ENCODE measurements at places on chromosomes 16 and 17. TPM values are rescaled to one million over a fixed set of nuclear protein-coding genes. Genes with fewer than 3 reads are reported as not detected.
A peak's percentile ranks its signal among the peaks of the same experiment; 100 is the strongest.

RAB26 gene
- total RNA-seq = 0.48 TPM

- peak; percentile 85 for DNase-seq
Observed at GRCh38 chr17:50614471-50615051, 20.1 kb upstream of the ABCC3 start.

DNA sequence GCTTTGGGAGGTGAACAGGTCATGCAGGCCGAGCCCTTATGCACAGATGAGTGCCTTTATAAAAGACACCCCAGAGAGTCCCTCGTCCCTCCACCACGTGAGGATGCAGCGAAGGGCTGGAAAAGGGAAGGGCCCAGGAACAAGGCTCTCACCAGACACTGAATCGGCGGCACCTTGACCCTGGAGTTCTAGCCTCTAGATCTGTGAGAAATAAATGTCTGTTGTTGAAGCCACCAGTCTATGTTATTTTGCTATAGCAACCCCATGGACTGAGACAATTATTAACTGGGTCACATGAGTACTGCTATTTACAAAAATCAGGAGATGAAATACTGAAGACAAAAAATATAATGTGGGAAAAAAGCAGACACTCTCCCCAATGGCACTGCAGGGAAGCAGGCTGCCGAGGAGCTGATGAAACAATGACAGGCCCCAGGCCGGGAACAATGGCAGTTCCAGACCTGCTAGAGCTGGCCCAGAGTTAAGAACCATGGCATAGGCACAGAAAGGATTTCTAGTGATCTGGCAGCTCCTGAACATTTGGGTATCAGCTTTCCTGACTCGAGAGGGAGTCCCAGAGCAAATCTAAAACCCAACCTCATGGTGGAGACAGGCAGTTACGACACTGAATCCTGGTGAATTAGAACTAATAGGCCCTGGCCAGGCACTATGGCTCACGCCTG lies 17.8 kb upstream of the GGA2 start:
- no peak for DNase-seq

PPP1R27 gene
- total RNA-seq = 4.1 TPM

DNA sequence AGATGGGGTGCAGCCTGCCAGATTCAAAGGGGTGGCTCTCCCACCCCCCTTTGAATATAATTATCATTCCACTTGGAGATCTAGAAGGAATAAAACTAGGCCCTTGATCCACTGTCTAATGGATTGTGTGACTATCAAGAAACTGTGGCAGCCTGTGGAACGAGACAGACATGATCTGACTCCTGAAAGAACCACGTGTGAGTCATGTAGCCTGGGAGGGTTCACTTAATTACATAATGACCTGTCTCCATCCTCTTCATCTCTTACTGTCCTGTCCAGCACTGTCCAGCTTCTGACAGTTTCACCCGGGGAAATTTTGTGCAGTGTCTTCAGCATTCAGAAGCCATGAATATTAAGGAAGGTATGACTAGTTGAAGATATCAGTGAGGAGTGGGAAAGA lies 43.3 kb upstream of the CDH13 start:
- DNase-seq = no peak

GRCh38 chr16:4433914-4434787 lies 8.5 kb downstream of the DNAJA3 start:
- no peak for DNase-seq

DNA sequence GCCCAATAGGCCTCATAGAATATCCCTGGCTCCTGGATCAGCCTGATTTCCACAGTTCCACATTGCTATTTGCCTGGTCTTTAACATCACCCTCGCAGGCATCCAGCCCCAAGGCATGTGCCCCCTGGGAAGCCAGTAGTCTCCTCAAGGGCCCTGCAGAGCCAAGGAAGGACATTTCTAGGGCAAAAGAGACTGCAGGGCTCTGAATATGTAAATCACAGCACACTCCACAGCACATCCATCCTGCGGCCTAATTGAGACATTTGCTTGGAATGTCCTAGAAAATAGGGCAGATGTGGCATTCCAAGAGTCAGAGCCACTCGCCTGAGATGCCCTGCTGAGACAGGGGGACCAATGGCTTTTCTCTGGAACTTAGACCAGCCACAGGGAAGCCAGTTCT lies 11.4 kb upstream of the C16orf78 start:
- DNase-seq = no peak

GRCh38 chr17:14296166-14296910 lies 4.5 kb upstream of the HS3ST3B1 start:
- DNase-seq = no peak

DNA sequence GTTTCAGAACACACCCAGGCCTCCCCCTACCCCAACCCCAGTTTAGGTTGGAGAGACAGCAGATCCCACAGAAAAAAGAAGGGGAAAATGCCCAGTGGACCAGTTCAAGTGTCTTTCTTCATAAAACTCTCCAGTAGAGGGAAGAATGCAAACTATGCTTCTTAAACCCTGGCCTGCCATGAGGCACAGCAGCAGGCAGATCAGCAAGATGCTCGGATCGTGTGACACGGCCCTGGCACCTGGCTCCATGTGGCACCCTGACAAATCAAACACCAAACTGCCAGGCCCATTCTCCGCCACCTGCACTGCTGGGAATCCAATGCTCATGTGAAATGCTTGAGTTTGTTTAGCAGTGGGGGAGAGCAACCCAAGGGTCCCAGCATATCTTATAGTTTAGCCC lies 166.8 kb downstream of the SOX9 start:
- DNase-seq = no peak

KRTAP4-1 gene
- 1.9 TPM for total RNA-seq

DNA sequence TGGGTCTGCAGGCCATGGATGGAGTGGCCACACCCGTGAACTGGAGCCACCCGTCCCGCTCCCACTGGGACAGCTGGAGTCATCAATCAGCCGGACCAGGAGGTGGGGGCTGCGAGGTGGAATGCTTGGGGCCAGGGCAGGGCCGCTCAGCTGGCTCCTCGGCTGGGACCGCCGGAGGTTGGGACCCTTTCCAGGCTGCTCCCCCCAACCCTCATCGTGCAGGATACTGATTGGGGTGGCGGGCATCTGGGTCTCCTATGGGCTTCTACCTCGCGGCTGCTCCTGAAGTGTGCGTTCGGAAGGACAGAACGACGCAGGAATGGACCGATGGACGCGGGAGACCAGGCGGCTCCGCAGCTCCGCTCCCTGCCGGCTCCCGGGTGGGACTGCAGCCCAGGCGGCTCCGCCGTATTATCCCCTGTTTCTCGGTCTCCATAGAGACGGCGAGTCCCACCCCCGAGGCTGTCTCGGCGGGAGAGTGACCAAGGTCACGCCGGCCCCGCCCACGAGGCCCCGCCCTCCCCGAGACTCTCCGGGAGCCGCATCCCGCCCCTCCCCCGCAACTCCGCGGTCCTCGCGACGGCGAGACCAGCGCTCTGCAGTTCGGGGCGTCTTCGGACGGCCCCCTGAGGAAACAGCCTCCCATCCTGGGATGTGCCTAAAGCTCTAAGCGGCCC lies at the start of gene TPPP3:
TSS of gene TPPP3 (minus strand) at position 388 of the 677 bp plus-strand sequence. CDS start 2,387 bp downstream, outside the sequence.
- DNase-seq = peak; percentile 93

DNA sequence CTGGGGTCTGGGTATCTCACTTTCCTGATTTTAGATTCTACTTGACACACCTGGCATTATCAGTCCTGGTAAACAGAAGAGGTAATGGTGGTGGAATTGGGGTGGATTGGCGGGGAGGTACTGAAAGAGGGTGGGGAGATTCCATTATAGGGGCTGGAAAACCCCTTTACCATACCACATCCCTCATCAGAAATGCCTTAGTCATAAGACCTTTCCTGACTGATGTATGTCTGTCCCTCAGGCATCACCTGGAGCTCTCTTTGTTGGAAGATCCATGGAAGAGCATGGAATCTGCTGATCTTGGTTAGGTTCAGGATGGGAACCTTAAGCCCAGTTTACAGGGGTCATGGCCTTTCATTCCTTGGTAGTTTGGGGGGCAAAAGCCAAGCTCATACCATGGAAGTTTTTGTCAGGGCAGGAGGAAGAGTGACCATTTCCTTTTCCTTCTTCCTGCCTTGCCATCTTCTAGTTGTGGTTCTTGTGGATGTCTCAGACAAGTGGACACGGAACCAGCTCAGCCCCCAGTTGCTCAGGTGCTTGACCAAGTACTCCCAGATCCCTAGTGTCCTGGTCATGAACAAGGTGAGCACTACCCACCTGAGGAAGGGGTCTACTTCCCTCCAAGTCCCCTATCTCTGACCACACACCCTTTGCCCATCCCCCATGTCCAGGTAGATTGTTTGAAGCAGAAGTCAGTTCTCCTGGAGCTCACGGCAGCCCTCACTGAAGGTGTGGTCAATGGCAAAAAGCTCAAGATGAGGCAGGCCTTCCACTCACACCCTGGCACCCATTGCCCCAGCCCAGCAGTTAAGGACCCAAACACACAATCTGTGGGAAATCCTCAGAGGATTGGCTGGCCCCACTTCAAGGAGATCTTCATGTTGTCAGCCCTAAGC lies 3.3 kb downstream of the ERAL1 start:
- DNase-seq = no peak

DNA sequence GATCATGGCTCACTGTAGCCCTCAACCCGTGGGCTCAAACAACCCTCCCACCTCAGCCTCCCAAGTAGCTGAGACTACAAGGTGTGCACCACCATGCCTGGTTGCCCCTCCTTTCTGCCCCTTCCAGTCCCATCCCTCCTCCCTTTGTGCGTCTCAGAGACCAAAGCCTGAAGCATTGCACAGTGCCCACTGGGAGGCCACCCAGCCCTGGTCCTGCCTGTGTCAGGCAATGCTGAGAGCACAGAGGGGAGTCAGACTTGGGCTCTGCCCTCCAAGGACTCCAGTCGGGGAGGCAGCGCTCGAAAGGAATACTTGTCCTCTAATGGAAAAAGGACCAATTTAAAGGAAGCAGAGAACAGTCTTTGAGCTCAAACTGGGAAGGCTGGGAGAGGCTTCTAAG lies 20.4 kb downstream of the RAI1 start:
- DNase-seq = no peak

GRCh38 chr17:38352245-38353085 lies 821 bp downstream of the SOCS7 start:
- peak; percentile 35 for DNase-seq

- no peak for DNase-seq
Observed at GRCh38 chr17:51660266-51660665, 399.9 kb downstream of the UTP18 start.

SLC25A10 gene
- total RNA-seq = 3.1 TPM

- no peak for DNase-seq
Observed at GRCh38 chr17:60383379-60383778, 8.6 kb downstream of the USP32 start.

DNAH3 gene
- total RNA-seq = 1.4 TPM

CRAMP1 gene
- 6.0 TPM for total RNA-seq

- peak; percentile 60 for DNase-seq
Observed at GRCh38 chr16:12340151-12340733, 363.7 kb downstream of the SNX29 start.

DNA sequence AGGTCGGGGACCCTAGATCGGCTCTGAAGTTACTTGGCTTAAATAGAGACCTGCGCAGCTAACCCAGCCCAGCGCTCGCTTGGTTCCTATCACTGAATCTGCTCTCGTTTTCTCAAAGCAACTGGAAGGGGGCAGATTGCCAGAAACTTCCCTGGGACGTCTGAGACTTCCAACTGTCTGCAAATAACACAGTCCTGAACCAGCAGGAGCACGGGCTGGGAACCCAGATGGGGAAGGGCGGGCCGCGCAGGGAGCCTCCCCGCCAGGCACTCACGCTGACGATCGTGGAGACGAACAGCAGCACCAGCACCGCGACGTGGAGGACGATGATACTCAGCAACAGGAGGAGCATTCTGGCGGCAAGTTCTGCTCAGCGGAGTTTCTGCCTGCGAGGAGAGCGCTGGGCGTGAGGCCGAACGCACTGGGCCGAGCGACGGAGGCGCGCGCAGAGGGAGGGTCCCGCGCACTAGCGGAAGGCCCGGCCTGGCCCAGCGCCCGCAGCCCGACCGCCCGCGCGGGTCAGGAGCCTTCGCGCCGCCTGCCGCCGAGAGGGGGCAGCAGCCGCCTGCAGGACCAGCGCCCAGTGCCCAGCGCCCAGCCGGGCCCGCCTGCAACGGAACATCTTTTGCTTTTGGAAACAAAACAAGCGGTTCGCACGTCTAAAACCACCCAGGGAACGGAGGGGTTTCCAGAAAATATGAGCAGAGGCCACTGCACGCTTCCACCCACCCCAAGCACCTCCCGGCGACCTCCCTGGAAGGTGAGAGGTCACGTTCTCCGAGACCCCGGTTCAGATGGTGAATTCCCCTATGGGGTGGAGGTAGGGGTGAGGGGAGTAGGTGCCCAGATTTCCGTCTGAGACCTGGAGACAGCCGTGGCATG lies 4.5 kb downstream of the PMP22 start:
- peak; percentile 91 for DNase-seq
